Astrocyte (in vitro differentiated cells and primary cell): ENCODE measurements at places on chromosomes 4 and X. TPM values are rescaled to one million over a fixed set of nuclear protein-coding genes. Genes with fewer than 3 reads are reported as not detected.
A peak's percentile ranks its signal among the peaks of the same experiment; 100 is the strongest.

The ADAM29 gene
- total RNA-seq, result not detected in 2 replicates

The SOWAHB gene
- total RNA-seq, result 6.2 and 6.8 TPM in 2 replicates

The UBE2K gene
- total RNA-seq, result 130 and 134 TPM in 2 replicates

The C4orf17 gene
- not detected in 2 replicates for total RNA-seq

DNA sequence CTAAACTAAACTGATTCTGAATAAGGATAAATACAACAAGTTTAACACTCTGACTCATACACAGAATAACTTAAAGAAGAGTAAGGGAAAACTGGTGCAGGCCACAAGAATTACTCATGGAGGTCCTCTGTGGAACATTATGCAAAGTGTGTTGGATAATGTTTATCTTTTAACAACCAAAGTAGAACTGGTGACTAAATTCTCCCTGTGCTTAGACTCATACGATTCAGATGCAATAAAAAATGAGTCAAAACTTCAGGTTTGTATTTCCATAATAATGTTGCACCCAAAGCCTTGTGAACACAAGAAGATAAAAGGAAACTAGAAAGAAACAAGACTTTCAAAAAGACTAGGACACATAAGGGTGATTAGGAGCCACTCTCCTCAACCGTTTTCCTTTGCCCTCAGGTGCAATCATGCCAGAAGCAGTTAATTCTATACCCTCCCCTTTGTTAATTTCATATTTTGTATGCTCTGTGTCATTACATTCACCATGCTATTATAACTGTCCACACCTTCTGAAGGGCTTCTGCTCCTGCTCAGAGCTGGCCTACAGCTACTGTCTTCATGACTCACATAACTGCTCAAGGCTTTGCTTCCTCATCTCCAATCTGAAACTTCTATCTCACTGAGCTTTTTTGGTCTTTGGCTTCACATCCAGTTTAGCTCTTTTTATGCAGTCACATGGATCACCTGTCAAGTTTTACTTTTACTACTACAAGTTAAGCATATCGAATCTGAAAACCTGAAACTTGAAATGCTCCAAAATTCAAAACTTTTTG lies 60.2 kb downstream of the KCNIP4 start:
- peak; percentile 96 for DNase-seq

- DNase-seq, result no peak
Measured at GRCh38 chr4:89121387-89122068, 10.2 kb downstream of the TIGD2 start.

DNA sequence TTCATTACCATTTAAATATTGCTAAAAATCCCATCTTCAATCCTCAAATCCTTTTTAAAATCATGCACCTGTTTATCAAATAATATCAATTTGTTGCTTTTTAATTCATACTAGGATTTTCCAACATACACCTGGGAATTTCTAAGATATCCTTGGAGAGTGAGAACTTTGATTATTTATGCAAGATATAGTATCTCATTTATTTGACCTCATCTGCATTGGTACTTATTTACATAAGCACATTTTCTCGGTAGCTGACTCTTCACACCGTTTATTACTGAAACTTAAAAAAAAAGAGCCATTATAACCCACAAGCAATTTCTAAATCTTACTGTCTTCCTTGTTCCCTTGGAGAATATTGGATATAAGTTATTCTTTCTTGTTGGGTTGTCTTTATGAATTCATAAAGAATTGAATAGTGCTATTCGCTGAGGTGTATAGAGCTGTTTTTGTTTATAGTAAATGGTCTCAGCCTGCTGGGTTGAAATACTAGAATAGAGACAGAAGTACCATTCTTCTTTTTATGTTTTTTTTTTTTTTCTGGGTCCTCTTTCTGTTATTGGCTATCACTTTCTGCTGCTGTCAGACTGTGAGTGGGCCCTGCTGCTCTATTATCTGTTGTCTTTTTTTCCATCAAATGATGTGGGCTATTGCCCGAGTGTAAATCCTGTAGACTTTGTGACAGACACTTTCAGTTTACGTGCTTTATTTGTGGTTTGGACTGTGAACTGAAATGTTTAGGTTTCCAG lies 2.9 kb downstream of the UGT8 start:
- DNase-seq, result no peak

DNA sequence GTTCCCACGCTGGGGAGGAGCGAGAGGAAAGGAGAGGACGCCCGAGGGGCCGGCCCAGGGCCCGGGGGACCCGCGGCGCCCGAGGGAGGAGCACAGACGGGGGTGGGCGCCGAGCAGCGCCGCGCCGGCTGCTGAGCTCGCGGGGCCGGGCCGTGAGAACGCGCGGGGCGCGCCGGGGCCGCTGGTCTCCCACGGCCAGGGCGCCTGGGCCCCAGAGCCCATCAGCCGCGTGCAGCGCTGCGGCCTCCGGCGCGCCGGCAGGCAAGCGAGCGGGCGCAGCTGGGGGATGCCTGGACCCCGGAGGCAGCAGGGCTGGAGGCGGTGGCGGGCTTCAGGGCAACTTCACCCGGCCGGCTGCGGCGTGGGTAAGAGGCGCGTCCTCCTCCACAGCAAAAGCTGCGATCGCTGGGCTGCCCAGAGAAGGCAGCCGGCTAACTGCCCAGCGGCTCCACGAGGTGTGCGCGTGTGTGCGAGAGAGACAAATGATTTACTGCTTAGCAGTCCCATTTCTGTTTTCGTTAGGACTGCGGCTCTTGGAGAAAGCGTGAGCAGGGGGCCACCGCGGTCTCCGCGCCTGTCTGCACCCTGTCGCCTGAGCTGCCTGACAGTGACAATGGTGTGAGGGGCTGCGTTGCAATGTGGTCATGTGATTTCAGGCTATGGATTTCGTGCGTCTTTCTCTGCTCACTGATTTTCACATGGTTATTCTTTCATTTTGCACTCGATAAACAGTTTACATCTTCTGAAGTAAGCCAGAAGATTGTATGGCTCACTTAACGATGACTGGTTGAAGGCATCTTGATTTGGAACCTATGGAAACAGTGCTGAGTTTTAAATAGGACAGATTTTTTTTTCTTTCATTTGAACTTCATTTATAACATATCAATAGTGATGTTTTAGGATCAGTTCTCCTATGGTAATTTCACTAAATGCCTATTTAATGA lies 1.2 kb downstream of the GUCY1A1 start:
- peak; percentile 25 for DNase-seq

- no peak for DNase-seq
Measured at GRCh38 chrX:110132450-110133114, 129.7 kb downstream of the TMEM164 start.

- no peak for DNase-seq
Measured at GRCh38 chrX:6890544-6891261, 256.8 kb upstream of the STS start.

- no peak for DNase-seq
Measured at GRCh38 chrX:109190542-109190941, 291.3 kb downstream of the GUCY2F start.

The SMR3B gene
- not detected in 2 replicates for total RNA-seq

The MAP3K15 gene
- total RNA-seq, result 1.2 and 2.1 TPM in 2 replicates

The ARX gene
- not detected in 2 replicates for total RNA-seq

The TEX13D gene
- not detected in 2 replicates for total RNA-seq

DNA sequence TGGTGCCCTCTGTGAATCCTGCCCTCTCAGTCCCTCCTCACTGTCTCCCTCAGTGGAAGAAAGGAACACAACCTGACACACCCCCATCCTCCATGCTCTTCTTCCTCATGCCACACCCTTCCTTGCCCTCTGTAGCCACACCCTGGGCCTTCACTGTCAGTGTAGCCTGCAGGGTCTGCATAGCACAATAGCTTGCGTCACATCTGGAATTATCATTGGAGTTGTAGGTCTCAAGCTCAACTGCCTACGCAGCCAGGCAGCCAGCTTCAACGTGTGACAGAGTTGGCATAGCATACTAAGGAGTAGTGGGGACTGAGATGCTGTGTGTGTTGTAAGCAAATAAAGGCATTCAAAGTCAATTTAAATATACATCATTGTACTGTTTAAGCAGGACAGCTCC lies 113.5 kb upstream of the SCML1 start:
- DNase-seq, result no peak

The ESX1 gene
- 0.48 and 0.84 TPM in 2 replicates for total RNA-seq

DNA sequence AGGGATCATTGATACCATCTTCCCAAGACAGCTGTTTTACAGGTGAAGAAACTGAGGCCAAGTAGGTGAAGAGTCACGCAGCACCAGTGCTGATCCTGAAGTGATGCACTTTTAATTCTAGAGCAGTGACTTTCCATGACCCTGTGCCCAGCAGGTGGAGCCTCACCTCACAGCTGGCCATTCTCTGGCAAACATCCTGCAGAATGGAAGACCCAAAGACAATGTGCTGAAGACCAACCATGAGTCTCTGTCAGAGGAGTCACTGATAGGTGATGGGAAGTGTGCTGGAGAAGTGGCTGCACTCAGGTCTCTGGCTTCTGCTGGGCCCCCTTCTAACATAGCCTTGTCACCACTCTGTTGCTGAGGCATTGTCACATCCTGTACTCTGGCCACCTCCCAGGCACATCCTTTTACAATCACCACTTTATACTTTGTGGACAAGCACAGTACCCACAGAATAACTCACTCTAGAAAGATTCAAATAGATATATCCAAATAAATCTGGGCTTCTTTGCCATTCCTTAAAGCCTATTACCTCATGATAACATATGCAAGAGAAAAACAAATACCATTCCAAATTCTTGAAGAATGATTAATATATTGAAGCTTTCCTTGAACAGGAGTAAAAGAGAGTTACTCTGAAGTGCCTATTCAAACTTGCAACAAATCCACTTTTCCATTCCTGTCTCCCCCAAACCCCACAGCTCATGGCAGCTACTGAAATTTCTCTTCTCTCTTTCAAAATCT lies 64.1 kb upstream of the SCOC start:
- peak; percentile 71 for DNase-seq

- no peak for DNase-seq
Measured at GRCh38 chrX:64190136-64190740, 15.3 kb downstream of the AMER1 start.

GRCh38 chrX:130758072-130758471 lies 144.9 kb downstream of the ENOX2 start:
- no peak for DNase-seq

DNA sequence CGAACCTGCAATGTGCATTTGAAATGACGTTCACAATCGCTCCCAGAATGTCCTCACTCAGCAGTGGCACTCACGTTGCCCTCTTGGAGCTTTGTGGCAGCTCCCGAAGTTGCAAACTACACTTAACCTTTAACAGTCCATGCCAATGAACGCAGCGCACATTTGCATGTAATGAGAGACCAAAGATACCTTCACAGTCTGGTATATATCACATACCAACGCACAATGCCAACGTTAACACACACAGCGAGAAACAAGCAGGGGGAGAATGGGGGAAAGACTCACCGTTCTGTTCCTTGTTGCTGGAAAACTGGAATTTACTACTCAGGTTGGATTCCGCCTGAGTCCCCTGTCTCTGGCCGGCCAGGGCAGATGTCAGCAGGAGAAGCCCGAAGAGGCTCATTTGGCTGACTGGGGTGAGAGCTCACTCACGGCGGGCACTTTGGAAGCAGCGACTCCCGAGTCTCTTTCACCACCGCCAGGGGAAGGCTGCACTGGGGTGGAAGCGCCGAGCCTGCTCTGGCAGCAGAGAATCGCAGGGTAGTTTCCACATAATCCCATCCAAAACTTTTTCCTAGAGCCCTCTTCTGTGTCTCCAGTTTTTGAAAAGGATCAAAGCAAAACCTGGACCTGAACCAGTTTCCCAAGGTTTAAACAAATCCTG lies 966 bp downstream of the PDGFC start:
- DNase-seq, result no peak

The PAGE5 gene
- not detected in 2 replicates for total RNA-seq
